ENCODE measurements at places on chromosomes 4 and X.

DNA sequence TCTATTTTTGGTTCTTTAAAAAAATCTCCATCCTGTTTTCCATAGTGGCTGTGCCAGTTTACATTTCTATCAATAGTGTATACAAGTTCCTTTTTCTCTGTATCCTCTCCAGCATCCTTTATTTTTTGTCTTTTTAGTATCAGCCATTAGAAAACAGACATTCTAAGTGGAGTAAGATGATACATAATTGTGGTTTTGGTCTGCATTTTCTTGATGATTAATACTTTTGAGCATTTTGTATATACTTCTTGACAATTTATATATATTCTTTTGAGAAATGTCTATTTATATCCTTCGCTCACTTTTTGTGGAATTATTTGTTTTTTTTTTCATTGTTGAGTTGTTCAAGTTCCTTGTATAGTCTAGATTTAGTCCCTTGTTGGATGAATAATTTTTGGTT lies 382.2 kb upstream of the SPOCK3 start:
- no peak for DNase-seq

DNA sequence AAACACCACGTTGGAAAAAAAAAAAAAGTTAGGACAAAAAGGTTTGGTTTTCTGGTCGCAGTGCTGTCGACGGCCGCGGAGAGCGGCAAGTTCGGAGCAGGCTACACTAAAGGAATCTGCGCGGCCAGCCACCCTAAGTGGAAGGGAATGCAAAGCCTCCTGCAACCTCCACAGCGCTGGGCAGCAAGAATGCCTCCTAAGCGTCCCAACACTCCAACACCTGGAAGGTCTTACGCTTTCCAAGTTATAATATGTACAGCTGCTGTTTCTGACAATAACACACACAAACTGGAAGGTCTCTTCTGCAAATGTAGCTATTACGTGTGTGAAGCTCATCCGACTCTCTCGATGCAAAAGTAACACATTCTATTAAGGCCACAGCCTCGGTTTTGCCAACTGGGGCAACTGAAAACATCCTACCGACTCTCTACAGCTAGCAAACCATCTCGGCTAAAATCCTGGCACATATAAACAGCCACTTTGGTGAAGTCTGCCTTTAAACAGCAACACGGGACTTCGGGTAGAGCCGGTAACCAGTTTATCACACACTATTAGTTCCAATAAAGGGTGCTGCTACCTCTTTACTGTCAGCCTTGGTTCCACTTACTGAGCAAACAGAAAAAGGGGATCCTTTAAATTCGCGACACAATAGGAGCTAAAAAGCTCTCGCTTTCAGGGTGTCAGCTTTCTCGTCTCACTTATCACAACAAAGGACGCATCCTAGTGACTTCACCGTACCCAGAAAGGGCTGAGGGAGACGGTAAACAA lies 895 bp downstream of the SMIM14 start:
- peak; percentile 66 for DNase-seq

DNA sequence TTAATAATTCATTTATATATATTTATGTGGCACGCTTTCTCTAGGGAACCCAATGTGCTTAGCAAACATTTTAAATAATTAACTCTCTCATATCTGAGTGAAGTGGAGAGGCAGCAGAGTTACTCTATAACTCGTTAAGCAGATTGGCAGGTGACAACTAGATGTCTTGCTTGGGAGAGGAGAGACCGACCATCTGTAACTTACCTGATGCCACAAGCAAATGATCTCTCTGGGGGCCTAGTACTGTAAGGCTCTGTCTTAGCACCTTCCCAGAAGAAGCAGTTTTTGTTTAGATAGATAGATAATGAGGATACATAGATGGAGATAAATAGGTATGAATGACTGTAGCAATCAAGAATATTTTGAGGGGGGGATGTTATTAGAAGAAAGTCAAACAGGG lies 11.9 kb upstream of the SEL1L3 start:
- no peak for DNase-seq

DNA sequence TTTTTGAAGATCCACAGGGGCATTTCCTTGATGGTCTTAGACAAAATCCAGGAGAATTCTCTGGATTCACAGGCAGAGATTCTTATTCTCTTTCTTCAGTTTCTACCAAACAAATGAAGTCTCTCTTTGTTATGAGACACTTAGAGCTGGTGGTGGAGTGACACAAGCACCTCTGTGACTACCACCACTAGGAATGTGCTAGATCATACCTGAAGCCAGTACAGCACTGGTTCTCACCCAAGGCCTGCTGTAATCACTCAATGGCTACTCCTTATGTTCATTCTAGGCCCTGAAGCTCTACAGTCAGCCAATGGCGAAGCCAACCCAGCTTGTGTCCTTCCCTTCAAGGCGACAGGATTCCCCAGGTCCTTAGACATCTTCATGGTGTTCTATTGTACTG lies 482.3 kb downstream of the TRAM1L1 start:
- DNase-seq = no peak

GRCh38 chr4:40897557-40898203 lies 147.9 kb downstream of the NSUN7 start:
- DNase-seq = peak; percentile 77

- DNase-seq = no peak
Observed at GRCh38 chr4:68465058-68465457, 17.8 kb downstream of the TMPRSS11E start.
